ENCODE measurements at places on chromosomes 7 and 10.

GRCh38 chr10:89921403-89921802 is 220.0 kb downstream of the KIF20B start:
- no peak for DNase-seq

DNA sequence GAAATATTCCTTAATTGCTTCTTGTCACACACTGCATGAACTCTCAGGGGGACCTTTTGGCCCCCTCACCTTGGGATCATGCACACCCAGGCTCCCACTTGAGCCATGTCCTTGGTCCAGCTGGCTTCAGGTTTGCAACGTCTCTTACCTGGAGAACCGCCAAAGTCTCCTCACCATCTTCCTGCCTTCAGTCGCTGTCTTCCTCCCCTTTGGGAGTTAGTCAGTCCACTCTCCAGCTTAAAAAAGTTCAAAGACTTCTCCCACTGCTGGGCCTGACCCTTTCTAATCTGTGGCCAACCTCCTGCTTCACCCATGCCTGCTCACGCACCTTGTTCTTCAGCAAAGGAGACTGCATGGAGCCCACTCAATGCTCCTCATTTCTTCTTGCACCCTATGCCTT is 82.6 kb upstream of the LRRC4 start:
- no peaks in the 10 kb centered on the region for H3K27me3 ChIP-seq
- DNase-seq = no peak
- no peaks in the 10 kb centered on the region for H3K36me3 ChIP-seq
- peaks cover 17% of the 10 kb centered on the region for H3K4me1 ChIP-seq

DNA sequence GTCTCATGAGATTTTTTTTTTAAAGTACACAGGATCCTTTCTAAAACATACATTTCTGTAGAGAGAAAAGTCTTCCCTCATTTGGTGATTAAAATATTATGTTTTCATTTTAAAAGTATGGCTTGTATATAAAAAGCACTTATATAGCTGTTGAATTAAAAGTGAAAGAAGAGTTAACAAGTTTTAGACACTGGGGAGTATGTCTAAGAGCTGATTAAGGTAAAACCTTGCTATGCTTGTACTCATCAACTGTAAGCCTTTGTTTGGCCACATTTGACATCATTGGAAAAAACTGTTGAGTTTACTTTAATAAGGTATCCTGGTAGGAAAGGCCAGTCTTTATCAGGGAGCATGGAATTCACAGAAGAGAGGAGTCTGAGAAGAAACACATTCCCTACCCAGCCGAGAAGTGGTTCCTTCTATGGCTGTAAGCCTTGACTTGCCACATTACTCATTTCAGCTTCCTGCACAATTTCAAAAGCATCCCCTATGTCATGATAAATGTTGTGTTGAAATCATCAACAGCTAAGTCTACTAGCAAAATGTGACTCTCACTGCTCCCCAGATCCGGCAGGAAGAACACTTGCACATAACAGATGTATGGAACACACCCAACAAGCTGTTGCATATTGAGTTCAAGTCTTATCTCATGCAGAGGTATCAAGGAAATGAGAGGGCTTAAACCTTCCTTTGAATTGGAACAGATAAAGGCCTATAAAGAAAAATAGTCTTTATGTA is 171.8 kb upstream of the CDK1 start:
- H3K27me3 ChIP-seq = no peaks in the 10 kb centered on the region
- no peaks in the 10 kb centered on the region for H3K4me1 ChIP-seq
- DNase-seq = no peak
- H3K36me3 ChIP-seq = no peaks in the 10 kb centered on the region
- H3K27ac ChIP-seq = no peak overlapping the region
- H3K4me3 ChIP-seq = no peak overlapping the region

GRCh38 chr10:69644658-69645295 is 14.7 kb downstream of the FAM241B start:
- no peaks in the 10 kb centered on the region for H3K36me3 ChIP-seq
- no peaks in the 10 kb centered on the region for H3K4me1 ChIP-seq
- H3K4me3 ChIP-seq = no peak overlapping the region
- no peak for DNase-seq

DNA sequence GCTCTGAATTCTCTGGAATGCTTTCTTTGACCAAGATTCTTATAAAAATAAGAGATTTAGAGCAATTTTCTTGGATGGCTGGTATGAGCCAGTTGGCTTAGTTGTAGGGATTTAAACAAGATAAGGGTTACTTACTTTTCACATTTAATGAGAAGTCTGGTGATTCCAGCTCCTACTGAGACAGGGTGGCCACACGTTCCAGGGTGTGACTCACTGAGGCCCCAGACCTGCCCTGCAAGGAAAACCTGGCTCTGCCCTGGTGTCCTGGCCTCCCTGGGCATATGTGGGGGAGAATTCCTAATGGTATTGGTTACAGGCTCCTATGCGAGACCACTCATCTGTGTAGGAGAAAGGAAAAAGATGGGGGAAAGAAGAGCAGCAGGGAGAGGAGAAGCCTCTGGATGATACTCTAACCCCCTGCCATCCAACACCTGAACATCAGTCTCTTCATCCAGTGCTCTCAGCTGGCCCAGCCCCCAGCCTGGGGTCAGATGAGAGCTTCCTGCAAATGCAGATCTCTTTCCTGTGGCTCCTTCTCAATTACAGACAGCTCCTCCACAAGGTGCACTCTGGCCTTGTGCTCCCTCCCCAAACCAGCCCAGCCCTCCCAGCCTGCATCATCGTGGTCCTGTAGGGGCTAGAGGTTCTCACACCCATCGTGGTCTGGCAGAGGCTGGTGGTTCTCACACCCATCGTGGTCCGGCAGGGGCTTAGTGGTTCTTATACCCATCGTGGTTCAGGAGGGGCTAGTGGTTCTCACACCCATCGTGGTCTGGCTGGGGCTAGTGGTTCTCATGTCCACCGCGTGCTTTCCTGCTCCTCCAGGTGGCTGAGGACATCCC is 139.9 kb downstream of the EGFR start:
- H3K27me3 ChIP-seq = no peaks in the 10 kb centered on the region
- DNase-seq = no peak
- peaks cover 50% of the 10 kb centered on the region for H3K36me3 ChIP-seq

GRCh38 chr7:46356371-46356770 is 435.3 kb upstream of the IGFBP3 start:
- H3K27ac ChIP-seq = no peak overlapping the region
- no peak overlapping the region for H3K4me3 ChIP-seq
